Thoracic aorta endothelial cell (primary cell): ENCODE measurements at places on chromosomes 2 and 18. TPM values are rescaled to one million over a fixed set of nuclear protein-coding genes. Genes with fewer than 3 reads are reported as not detected.

Gene C18orf32
- total RNA-seq = 13.6 and 13.9 TPM in 2 replicates

Gene ARHGEF33
- 0.13 and 0.14 TPM in 2 replicates for total RNA-seq

Gene CD28
- total RNA-seq = under 0.01 and 0.07 TPM in 2 replicates

Gene CD226
- total RNA-seq = 0.53 and 0.65 TPM in 2 replicates

Gene SIX3
- total RNA-seq = not detected in 2 replicates

Gene ERFE
- 0.79 and 1.2 TPM in 2 replicates for total RNA-seq
